ENCODE measurements at places on chromosomes 6 and 20. TPM values are rescaled to one million over a fixed set of nuclear protein-coding genes. Genes with fewer than 3 reads are reported as not detected.

DNA sequence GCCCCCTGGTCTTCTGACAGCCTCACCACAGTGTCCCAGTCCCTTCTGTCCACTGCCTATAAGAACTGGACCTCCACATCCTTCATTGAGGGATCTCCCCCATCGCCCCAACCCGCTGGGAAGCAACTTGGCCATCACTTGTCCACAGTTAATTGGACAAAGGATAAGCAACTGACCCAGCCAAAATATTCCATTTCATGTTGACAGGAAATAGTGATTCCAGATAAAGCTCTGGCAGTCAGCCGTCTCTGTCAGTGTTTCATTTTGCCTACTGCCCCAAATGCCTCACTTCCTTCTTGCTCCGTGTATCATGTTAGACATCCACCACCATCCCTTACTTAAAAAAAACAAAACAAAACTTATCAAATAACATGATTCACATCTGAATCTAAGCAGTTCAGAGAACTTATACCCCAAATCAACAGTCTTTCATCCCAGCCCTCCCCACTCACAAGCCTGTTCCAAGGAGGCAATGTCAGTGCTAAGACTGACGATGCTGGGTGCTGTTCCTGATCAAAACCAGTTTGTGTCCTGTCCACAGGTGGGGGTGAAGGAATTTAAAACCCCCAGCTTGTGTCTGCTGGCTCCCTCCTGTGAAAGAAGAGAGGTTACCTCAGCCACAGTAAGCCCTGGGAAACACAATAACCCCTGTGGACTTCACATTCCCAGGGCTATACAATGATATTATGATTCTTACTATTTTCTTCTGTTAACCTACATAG is 162.5 kb downstream of the WDR27 start:
- DNase-seq, result no peak

DNA sequence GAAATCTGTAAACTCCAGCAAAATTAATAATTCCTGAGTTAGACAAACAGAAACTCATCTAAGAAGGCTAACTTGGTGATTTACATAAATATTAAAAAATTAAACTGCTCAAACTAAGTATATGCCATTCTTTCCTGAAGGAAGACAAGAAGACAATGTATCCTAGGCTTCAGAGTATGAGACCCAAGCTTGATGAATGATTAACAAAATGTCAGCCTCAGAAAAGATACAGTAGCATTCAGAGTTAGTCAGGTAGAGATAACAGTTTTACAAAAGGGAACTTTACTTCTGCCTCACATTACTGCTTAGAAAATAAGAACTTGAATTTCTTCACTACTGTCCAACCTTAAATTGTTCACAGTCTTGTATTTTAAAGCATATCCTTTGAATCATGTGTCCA is 12.0 kb downstream of the CSNK2A1 start:
- DNase-seq, result no peak

DNA sequence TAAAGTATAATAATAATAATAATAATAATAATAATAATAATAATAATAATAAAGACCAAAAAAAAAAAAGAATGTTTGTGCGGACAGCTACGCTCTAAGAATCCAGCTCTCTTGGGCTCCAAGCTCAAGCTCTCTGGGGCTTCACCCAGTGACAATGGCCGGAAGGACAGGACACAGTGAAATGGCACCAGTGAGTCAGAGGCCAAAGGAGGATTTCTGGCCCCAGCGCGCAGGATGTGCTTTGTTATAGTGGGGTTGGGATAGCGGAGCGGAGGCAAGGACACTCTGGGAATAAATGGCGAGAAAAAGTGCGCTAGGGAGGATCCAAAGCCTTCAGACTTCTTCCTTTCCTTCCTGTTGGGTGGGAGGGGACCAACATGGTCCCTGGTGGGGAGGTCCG is 38.2 kb downstream of the HLA-A start:
- no peak for DNase-seq

DNA sequence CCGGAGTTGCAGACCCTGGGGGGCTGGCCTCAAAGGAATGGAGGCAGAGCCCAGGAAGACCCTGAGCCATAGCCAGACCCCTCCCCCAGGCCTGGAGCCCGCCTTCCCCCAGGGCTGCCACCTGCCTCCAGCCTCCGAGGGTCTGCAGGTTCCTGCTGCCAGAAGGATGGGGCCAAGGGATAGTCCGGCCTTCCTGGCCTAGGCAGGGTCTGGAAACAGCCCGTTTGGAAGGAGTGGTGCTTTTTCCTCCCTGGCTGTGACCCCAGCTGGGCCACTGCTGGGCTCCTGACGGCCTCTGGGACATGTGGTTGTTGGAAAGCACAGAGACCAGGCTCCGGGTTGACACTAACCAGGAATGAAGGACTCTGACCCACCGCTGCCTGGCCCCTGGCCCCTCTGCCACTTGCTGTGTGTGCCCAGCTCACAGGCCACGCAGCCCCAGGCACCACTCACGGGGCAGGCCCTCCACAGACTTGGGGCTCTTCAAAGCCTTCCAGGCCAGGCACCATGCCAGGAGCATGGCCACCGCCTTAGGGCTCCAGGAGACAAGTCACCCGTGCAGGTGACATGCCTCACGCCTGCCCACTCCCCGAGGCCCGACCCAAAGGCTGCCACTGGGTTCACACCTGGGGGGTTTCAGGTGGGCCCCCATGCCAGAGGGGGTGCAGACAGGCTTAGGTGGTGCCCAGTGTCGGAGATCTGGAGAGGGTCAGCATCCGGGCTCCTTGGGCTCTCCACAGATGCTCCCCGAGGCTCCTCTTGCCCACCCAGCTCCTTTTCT is 3.9 kb upstream of the LAMA5 start:
- DNase-seq, result no peak

DNA sequence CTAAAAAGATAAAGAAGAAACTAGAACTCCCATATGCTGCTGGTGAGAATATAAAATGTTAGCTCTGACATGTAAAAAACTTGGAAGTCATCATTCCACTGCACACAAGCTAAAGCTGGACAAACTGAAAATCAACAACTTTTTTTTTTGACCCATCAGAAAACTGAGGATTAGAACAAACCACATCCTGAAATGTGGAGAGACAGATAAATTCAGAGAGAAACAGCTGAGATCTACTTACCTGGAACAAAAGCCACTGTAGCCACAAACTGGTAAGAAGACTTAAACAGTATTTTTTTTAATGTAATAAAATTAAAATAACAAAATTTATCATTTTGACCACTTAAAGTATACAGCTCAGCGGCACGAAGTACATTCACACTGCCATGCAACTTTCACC is 408.5 kb upstream of the RGS17 start:
- no peak for DNase-seq

Gene CLPSL2
- not detected for total RNA-seq

Gene FAM217B
- total RNA-seq, result 3.8 TPM

Gene MATN4
- total RNA-seq, result 0.50 TPM
